ENCODE measurements at places on chromosomes 11 and 22.
A peak's percentile ranks its signal among the peaks of the same experiment; 100 is the strongest.

DNA sequence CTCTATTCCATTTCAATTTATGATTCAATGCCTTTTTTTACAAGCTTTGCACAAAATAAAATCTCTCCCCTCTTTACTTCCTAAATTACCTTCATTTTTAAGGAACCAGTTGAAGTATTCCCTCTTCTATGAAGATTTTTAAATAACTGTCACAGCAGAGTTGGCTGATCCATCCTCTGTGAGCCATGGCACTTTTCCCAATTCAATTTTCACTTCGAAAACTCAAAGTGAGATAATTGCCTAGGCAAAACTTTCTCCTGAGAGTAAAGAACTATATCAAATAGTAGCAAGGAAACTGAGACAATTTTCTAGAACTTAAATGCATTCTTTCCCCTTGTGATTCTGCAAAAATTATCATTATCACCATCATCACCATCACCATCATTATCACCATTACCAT is 259.9 kb upstream of the ARHGAP20 start:
- DNase-seq, result no peak

GRCh38 chr11:132035766-132036165 is 665.4 kb downstream of the NTM start:
- no peak for DNase-seq

- DNase-seq, result no peak
These were observed 620 bp downstream of the SMPD1 start for GRCh38 chr11:6390718-6391469.

GRCh38 chr11:102802341-102802740 is 4.4 kb upstream of the MMP1 start:
- DNase-seq, result no peak

DNA sequence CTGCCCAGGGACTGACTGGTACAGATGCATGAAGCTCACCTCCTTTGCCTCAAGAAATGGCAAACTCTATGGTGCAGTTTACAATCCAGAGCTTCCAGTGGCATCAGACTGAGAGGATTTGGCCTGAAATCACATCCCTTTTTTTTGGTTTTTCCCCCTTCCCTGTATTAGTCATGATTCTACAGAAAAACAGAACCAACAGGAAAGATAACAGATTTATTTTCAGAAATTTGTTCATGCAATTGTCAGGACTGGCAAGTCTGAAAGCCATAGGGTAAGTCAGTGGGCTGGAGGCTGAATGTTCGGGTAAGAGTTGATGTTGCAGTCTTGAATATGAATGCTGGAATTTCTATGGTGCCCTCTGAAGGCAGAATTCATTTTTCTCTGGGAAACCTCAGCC is 12.0 kb upstream of the ZDHHC13 start:
- no peak for DNase-seq

- DNase-seq, result no peak
These were observed 67.5 kb downstream of the ADAMTS15 start for GRCh38 chr11:130515829-130516553.

DNA sequence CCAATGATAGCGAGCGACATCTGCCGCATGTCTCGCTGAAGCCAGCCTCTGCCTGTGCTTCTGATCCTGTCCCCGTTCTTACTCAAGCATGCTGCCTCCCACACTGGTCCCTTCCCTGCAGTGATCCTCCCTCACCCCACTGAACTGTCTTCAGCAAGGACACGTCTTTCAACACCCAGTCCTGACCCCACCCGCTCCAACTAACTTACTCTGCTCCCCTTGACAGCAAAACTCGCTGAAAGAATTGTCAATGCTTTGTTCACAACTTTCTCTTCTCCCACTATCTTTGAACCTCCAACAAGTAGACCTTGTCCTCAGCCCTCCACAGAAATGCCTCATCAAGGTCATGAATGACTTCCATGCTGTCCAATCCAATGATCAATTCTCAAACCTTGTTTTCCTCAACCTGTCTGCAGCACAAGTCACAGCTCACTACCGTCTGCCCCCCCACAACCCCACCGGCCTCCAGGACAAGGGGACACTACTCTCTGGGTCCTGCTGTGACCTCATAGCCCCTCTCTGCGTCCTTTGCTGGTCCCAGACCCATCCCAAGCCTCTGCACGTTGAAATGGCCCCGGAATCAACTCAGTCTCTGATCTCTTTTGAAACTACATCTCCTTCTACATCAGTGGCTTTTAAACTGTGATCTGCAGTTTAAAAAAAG is 108.0 kb downstream of the MICAL3 start:
- DNase-seq, result no peak

DNA sequence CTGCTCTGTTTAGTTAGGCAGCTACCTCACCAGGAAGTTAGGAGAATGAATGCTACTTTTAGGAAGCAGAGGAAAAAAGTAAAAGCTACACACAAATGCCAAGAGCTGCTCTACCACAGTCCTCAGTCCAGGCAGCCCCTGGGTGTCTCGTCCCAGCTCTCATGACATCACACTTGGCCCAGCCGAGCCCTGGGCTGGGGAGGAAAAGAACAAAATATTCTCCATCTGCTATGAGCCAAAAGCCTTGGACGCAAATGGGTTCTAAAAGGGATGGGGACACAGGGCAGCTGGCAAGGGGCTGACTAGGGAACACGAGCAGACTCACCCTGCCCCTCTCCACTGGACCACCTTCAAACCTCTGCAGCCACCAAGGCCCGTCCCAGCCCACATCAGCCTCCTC is 26.1 kb downstream of the TMEM184B start:
- DNase-seq, result peak; percentile 60

GRCh38 chr11:130403271-130403804 is 25.1 kb downstream of the ADAMTS8 start:
- peak; percentile 43 for DNase-seq
